T-helper 2 cell (primary cell): ENCODE measurements at places on chromosomes 3 and 15.

DNA sequence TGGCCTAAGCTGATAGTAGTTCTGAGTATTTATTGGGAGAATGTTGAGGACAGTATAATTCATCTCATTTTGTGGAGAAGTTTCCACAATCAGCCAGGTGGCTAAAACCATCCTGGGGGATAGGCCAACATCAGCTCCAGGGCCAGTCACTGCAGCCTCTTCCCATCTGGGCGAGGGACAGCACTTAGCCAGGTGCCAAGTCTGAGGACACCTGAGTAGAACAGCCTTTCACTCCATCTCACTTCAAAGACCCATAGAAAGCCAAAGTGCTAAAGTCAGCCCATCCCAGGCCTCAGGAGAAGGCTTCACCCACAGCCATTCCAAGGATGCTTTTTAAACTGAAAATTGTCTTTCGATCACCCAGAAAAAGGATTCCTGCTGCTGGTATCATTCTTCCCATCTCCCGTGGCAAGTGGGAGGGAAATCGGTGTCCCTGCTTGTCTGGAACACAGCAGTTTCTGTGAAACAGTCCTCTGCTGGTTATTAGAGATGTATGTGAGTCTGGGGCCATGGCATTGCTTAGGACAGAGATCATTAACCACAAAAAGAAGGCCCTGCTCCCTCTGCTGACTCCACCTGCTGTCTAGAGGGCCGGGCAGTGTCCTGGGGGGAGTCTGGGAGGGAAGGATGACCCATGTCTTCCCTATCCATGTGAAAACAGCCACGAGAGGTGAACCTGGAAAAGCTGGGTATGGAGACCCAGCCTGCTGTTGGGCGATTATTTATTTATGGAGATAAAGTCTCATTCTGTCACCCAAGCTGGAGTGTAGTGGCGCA is 9.6 kb downstream of the CALML4 start:
- no peak for DNase-seq

- no peak for DNase-seq
Observed at GRCh38 chr3:152127058-152127457, 141.7 kb upstream of the MBNL1 start.

DNA sequence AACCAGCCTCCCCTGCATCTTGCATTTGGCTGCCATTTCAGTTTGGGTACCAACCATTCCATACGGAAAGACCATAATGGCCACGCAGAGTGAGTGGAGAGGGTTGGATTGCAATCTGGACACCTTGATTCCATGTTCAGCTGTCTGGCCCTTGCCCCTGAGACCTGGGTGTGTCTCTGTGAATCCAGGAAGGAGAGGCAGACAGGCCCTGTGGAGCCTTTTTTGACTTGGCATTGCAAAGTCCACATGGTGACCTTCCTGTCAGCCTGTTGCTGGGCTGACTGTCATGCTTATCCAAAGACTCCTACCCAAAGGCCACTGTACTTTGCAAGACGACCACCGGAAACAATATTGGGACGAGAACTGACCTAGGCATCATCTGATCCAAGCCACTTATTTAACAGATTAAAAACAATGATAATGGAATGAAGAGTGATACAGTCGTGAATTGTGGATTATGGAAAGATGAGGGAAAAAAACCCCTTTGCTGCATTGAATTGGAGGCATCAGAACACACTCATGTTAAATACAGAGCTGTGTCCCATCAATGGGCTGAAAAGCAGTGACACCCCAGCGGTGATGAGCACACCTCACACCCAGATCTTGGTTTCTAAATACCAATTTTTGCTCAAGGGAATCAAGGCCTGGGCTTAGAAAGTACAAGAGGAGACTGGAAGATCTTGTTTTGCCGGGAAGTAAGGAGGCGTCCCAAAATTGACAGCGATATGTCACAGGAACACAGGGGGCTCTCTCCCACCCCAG is 86.0 kb downstream of the LRRK1 start:
- DNase-seq = no peak

GRCh38 chr3:177820683-177821316 is 623.5 kb upstream of the TBL1XR1 start:
- no peak for DNase-seq

GRCh38 chr3:12707449-12707848 is 43.5 kb upstream of the RAF1 start:
- no peak for DNase-seq

- DNase-seq = no peak
Observed at GRCh38 chr3:65879372-65879771, 159.3 kb downstream of the MAGI1 start.

DNA sequence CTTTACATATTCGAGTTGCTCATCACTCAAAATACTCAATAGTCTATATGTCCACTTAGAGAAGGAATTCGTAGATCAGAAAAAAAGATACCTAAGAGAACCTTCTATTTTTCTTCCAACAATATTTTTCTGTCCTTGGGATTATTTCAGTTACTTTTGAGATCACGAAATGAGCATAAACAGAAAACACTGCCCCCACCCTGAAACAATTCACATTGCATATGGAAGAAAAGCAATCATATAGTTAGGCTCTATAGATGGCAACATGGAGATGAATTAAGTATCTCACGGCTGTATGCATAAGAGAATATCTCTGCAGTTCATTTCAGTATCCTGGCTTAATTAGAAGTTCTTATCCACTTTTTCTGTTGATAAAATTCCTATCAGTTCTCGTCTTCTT is 391.1 kb downstream of the FGF12 start:
- no peak for DNase-seq

DNA sequence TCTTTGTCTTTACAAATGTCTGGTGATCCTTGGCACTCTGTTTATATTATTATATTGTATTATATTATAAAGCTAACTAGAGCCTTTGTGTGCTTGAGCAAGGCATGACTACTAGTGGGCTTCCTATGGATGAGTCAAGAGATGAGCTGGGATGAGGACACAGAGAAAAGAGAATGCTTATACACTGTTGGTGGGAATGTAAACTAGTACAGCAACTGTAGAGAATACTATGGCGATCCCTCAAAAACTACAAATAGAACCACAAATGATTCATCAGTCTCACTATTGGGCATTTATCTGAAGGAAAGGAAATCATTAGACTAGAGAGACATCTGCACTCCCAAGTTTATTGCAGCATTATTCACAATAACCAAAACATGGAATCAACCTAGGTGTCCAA is 40.8 kb upstream of the MED12L start:
- no peak for DNase-seq

- no peak for DNase-seq
Observed at GRCh38 chr3:87873136-87873535, 185.7 kb downstream of the CGGBP1 start.

GRCh38 chr15:55587321-55588069 is 650 bp downstream of the PYGO1 start:
- DNase-seq = no peak

- no peak for DNase-seq
Observed at GRCh38 chr3:144840866-144841265, 869.2 kb downstream of the DIPK2A start.

GRCh38 chr3:197027896-197028727 is 1.5 kb downstream of the MELTF start:
- DNase-seq = no peak

- DNase-seq = no peak
Observed at GRCh38 chr15:99669250-99669649, 64.0 kb downstream of the LYSMD4 start.

- DNase-seq = no peak
Observed at GRCh38 chr15:41284427-41285177, 47.8 kb downstream of the OIP5 start.

DNA sequence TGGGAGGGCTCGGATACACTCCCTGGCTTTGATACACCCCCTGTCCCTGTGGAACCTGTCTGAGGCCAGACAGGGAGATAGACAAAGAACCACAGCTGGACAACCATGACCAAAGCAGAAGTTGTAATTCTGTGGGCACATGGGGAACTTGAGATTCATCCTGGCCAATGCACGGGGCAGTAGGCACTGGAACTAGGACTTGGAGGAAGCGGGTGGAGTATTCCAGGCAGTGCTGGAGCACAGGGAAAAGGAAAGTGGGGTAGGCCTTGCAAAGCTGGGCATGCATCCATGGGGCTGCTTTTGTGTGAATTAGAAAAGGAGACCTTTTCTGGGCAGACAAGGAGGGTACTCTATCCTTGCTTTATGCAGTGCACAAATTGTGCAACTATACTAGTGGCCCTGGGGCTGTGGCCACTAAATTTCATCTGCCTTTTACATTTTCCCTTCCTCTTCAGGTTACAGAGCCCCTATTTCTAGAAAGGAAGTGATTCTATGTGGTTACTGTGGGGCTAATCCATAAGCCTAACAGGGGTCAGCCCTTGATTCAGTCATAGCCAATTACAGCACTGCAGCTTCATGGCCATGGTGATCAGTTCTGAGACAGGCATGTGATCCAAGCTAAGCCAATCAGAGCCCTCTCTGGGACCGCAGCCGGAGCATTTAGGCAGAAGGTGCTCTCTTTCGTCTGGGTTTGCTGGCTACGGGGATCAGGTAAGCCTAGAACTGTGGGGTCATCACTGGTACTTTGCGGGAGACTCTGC is 21.0 kb downstream of the CRABP1 start:
- no peak for DNase-seq

GRCh38 chr15:98071786-98072185 is 111.3 kb downstream of the ARRDC4 start:
- no peak for DNase-seq

- no peak for DNase-seq
Observed at GRCh38 chr3:77381431-77381830, 341.5 kb downstream of the ROBO2 start.

DNA sequence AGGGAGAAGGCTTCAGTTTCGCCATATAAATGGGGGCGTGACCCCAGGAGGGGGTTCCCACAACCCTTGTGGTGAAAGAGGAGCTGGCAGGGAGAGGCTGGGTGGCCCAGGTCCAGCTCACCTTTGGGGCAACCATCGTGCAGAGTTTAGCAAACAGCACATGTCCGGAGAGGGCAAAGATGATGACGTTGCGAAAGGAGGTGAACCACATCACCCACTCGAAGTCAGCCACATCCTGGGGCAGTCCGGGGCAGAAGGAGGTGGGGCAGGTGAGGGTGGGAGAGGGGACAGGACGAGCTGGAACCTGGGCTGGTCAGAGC is 3.7 kb downstream of the HHATL start:
- peak; percentile 43 for DNase-seq

DNA sequence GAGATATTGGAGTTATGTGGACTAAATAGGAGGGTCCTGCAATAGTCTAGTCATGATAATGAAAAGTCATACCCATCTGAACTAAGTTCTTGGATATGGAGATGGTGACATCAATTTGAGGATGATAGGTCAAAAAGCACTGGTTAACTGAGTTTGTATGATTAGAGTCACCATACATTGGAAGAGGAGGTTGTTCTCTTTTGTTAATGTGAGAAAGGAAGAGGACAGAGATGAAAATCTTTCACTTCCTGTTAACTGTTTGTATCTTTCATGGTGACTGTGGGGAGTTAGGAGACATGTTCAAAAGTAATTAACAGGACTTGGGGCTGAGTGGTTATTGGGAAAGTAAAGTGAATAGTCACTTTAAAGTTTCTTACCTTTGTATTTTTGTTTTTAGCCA is 11.1 kb downstream of the TMEM62 start:
- DNase-seq = no peak

DNA sequence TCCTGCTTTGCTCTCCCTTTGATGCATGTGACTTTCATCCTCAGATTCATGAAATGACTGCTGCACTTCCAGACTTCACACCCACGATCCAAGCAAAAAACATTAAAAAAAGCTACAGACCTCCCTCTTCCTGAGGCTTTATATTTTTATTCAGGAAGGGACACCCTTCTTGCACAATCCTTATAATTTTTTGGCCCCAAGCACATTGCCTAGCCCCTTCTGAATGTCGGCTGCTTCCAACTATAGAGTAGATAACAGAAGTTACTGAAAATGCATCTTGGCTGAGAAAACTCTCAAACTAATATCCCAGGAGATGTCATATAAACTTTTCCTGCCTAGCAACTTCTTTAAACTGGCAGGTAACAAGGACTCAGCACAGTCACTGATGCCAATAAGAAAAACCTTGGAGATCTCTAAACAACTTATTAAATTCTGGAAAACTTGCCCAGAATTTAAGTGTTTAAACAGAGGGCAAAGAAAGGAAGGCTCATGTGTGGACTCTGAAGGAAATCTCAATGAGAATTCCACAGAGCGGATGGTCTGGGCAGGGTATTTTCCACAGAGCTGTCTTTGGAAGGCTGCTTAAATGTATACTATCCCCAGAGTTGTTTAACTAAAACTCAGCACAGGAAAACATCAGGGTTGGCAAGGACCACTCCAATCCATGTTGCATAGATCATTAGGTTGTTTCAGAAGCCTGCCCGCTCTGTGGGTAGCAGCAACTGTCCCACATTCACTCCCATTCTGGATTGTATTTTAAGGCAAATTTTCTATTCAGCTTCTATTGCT is 746.8 kb upstream of the LMCD1 start:
- no peak for DNase-seq

DNA sequence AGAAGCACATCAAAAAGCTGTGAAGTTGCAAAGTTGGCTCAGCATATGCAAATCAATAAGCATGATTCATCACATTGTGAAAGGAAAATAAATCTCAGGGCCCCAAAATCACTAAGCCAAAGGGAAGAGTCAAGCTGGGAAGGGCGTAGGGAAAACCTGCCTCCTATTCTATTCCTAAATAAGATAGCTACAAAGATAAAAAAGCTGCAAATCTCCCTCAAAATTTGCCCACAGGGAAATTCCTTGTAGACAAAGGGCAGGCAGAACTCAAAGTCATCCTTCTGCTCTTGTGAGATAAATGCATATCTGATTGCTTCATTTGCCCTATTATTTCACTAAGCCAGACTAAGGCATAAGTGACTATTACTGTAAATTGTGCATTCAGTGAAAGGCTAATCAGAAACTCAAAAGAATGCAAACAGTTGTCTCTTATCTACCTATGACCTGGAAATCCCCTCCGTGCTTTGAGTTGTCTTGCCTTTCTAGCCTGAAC is 30.5 kb upstream of the CCNL1 start:
- DNase-seq = no peak

DNA sequence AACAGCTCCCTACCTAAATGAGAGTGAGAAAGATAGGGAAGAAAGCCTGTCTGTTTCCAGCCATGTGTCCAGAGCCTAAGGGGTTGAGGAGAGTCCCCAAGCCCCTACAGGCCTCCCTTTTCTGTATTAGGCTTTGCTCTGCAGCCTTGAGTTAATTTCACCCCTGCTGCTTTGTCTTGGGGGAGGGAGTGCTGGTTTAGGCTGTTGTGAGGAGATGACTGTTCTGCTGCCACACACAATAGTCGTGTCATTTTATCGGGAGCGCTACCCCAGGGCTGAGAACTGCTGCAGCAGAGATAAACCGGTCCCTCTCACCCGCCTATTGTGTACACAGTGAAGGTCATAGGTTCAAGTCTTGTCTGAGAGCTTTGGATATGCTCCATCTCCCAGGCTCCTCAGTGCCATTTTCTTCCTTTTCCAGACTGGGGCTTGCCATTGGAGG is 1.4 kb downstream of the ZNF609 start:
- no peak for DNase-seq
